Large intestine (tissue), 12 donors: ENCODE measurements at places on chromosomes 11 and 22. TPM values are rescaled to one million over a fixed set of nuclear protein-coding genes. Genes with fewer than 3 reads are reported as not detected.

Gene PRR33
- polyA plus RNA-seq: 0.67 TPM

Gene NCF4
- polyA plus RNA-seq: 9.2 TPM

Gene MYO7A
- polyA plus RNA-seq: 68.4 TPM

Gene EMID1
- polyA plus RNA-seq: 152 TPM

Gene CHADL
- polyA plus RNA-seq: 2.4 TPM

Gene EWSR1
- 276 TPM for polyA plus RNA-seq

Gene APOL3
- 13.1 TPM for polyA plus RNA-seq

Gene CDC45
- 8.7 TPM for polyA plus RNA-seq

Gene CRYAB
- 31.9 TPM for polyA plus RNA-seq

Gene OR10A2
- 0.04 TPM for polyA plus RNA-seq

Gene PRAME
- not detected for polyA plus RNA-seq

Gene CTSF
- 11.9 TPM for polyA plus RNA-seq

Gene KREMEN1
- 26.3 TPM for polyA plus RNA-seq

Gene DCHS1
- 17.1 TPM for polyA plus RNA-seq

Gene SLC1A2
- polyA plus RNA-seq: 0.49 TPM

Gene MAP6
- polyA plus RNA-seq: 20.1 TPM

Gene C11orf97
- polyA plus RNA-seq: not detected

Gene OR56A1
- 0.01 TPM for polyA plus RNA-seq

Gene HSPB2
- 4.3 TPM for polyA plus RNA-seq

Gene MUC5B
- 1.9 TPM for polyA plus RNA-seq

Gene OR8D4
- not detected for polyA plus RNA-seq

Gene CTTN
- polyA plus RNA-seq: 224 TPM
